ENCODE measurements at places on chromosomes 2 and 18.

DNA sequence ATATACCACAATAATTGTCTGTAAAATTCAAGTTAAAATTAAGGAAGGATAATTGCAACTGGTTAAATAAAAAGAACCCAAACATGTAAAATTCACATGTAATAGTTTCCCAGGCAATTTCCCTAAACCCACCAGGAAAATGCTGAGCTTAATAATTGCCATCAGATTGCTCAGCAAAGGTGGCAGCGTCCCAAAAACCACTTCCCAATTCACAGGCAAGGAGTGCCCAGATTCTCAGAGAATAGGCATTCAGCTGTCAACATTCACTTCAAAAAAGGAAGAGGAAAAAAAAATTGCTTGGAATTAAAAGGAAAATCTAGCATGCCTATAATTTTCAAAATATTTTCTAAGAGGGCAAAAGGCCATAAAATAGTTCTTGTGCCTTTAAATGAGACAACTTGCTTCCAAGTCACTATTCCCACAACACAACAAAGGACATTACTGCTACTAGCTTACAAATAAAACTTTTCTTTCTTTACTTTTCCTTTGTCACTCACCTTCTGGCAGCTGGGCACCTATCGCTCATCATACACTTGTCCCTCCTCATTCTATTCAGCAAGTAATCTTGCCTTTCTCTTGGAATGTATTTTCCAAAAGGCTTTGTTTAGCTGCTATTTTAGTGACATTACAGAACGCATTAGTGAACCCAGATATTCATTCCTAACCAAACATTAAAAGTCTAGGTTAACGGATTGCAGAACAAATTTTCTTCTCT is 15.2 kb downstream of the SRBD1 start:
- DNase-seq = no peak

DNA sequence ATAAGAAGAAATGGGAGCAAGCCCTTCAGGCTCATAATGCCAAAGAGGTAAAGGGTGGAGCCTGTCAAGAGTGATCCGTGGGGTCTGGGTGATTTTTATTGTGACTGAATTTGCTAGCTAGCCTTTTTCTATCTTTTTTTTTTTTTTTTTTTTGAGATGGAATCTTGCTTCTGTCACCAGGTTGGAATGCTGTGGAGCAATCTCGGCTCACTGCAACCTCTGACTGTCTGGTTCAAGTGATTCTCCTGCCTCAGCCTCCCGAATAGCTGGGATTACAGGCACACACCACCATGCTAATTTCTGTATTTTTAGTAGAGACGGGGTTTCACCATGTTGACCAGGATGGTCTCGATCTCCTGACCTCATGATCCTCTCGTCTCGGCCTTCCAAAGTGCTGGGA is 29.1 kb downstream of the DRC1 start:
- no peak for DNase-seq

GRCh38 chr2:208548700-208549099 is 142.1 kb downstream of the PTH2R start:
- no peak for DNase-seq

DNA sequence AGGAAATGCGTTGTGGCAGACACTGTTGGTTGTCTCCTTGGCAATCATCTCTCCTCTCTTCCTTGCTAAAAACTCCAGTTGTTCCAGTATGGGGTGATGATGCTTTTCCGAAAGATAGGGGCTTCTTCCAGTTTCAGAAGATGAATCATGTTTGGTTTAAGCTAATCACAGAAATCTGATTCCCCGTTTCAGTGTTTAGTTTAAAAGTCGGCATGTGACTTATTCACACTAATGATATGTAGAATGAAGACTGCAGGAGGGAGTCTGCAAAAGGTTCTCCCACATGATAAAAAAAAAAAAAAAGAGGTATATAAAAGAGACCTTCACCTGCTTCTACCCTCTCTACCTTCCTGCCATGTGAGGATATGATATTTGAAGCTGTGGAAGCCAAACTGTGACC is 239.0 kb upstream of the SIX2 start:
- DNase-seq = no peak

DNA sequence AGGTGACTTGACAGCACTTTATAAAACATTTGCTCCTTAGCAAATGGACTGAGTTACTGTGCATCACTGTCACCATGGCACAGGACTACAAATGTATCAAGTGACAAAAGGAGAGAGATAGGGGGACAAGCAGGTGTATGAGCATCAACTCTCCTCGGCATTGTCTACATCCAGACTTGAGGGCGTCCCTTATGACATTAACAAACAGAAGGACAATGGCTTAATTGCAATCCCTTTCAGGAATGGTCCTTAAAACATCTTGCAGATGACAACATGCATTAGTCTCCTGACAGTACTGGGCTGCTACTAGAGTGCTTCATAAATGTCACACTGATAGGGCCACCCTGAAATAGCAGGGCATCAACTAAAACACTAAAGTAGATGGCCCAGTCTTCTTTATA is 198.8 kb downstream of the PDE1A start:
- DNase-seq = no peak

DNA sequence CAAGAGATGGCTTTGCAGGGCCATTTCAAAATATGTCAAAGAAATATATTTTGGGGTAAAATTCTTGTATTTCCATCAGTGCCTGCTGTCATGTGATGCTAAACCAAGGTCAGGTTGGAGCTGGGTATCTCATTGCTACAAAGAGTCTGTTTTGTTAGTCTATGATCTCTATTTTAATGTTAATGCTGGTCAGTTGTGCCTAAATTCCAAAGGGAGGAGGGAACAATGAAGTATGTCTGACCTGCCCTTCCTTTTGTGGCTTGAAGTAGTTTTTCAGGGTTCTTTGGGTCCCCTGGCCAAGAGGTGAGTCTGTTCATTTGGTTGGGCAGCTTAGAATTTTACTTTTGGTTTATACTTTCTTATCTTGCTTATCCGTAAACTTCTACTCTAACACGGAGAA is 61.6 kb upstream of the DYNAP start:
- DNase-seq = no peak

- no peak for DNase-seq
These were observed 351.6 kb downstream of the METTL4 start for GRCh38 chr18:2219706-2220105.

DNA sequence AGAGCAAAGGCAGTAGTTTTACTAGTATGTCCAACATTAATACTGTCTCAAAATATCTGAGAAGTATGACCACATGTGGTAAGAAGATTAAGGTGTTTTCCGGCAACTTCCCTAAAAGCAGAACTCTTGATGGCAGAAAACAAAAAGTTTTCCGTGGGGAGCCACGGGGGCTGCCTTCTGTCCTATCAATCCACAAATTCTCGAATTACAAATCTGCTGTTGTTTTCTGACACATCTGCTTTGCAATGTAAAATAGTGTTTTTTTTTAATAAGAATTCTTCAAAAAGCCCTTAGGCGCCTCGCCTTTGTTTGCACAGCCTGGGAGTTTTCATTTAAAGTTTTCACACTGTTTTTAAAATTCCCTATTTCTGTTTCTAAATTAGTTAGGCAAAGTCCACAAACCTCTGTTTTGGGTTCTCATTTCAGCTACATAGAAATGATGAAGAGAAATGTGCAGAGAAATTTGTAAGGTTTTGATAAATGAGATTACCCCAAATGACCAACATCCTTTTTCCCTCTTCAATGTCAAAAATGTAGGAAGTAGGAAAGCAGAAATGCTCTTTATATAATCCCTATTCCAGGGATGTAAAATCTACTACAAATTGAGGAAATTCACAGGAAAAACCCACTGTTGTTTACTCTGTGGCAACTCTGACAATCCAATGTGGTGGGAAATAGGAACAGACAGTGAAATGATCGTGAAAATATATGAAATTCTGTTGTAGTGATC is 385.8 kb downstream of the ZEB2 start:
- DNase-seq = no peak
